NCI-H460 (cell line): ENCODE measurements at places on chromosomes 3 and 15. TPM values are rescaled to one million over a fixed set of nuclear protein-coding genes. Genes with fewer than 3 reads are reported as not detected.

The GABRA5 gene
- total RNA-seq = not detected in 2 replicates

The ZNF717 gene
- total RNA-seq = 7.3 and 10.8 TPM in 2 replicates

GRCh38 chr3:138946663-138947494 is at the start of the genes FOXL2 and FOXL2NB:
Gene FOXL2, minus strand, starts transcription at chr3:138947137. Its CDS starts 415 bp downstream, at chr3:138946722.
Gene FOXL2NB, plus strand, starts transcription at chr3:138947217. Its CDS starts 148 bp downstream, at chr3:138947365.
- no peak for DNase-seq

The ECE2 gene
- not detected in 2 replicates for total RNA-seq

GRCh38 chr3:115713284-115713683 is 90.0 kb downstream of the GAP43 start:
- no peak for DNase-seq

DNA sequence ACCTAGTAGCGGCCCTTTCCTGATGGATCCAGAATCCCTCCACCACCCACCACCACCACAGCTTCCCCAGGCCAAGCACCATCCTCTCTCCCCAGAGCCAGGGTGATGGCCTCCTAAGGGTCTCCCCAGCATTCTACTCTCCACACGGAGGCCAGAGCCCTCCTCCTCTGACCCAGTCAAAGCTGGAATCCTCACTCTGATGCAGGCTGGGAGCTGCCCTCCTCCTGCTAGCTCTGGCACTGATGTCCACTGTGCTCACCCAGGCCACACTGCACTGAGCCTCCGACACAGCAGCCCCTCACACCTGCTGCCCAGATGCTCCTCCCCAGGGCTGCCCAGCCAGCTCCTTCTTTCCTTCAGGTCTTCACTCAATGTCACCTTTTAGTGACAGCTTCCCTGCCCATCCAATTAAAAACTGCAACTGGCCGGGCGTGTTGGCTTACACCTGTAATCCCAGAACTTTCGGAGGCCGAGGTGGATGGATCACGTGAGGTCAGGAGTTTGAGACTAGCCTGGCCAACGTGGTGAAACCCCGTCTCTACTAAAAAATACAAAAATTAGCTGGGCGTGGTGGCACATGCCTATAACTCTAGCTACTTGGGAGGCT is 21.0 kb downstream of the XXYLT1 start:
- DNase-seq = no peak

The GOLGA8G gene
- not detected in 2 replicates for total RNA-seq

DNA sequence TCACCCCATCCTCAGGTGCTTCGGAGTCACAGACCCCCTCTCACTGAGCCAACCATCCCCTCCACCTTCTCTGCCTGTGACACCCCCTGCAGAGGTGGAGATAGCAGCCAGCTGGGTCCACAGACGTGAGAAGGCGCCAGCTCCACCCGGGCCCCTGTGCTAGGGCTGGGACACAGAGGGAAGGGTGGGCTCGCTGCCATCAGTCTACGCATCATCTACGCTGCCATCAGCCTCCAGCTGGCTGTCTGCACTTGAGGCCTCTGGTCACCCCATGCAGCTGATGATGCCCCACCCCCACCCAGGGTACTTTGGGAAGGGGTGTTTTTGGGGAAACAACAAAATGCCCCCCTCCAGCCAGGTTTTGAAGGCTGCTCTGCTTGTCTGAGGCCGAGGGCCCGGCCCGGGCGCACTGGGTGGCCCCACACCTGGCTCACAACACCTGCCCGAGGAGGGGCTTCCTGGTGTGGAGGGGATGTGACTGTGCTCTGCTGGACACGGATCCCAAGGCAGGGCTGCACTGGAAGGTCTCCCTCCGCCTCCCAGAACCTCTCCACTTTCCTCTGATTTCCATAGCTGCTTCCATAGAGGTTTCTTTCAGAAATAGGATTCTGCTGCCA is 163.4 kb upstream of the IQSEC1 start:
- DNase-seq = no peak

DNA sequence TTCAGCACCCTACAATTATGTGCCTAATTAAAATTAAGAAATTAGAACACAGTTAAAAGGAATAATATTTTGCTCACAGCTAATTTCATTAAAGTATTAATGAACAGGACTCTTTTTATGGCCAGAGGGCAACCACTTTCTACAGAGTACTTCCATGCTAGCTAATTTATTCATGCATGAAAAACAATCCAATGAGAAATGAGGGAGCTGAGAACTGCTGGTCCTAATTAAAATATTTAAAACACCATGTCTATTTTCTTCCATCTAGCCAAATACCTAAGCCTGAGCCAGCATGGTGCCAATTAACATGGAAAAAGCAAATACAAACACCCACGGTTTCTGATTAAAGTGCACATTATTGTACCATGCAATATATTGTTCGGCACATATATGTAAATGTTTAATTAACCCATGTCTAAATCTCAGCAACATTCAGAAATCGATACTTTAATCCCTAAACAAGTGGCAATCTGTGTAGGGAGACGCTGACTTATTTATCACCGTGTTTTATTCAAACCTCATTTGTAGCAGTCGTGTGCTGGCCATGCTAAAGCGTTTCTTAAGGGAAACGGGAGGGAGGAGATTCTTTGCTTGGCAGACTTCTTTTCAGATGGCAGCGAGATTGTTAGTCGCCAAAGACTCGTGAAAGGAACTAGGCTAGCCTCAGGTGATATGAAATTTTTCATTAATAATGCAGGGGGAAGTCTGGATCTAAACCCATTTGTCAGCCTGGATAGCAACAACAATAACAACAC is 193.5 kb downstream of the ANXA2 start:
- no peak for DNase-seq

GRCh38 chr3:138964264-138964663 is 17.2 kb downstream of the FOXL2NB start:
- DNase-seq = no peak

DNA sequence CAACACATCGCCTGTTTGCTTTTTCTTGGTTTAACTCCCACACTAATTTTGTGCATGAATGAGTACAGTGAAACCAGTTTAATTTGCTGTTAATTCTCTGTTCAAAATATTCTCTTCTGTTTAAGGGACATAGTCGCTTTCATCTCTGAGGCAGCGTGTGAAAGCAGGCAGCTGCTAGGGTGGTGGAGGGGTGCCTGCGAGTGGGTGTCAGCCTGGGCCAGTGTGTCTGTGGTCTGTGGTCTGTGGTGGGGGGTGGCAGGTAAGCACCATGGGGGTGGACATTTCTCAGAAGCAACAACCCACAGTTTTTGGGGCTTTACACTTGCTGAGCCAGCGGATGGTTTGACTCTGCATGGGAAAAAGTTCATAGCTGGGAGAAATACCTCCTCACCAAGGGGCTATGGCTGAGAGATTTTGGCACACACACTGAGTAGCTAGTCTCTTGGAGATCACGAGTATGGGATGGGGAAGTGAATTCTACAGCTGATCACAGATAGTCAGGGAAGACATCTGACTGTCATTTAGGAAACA is 109.2 kb downstream of the EPHB1 start:
- no peak for DNase-seq

DNA sequence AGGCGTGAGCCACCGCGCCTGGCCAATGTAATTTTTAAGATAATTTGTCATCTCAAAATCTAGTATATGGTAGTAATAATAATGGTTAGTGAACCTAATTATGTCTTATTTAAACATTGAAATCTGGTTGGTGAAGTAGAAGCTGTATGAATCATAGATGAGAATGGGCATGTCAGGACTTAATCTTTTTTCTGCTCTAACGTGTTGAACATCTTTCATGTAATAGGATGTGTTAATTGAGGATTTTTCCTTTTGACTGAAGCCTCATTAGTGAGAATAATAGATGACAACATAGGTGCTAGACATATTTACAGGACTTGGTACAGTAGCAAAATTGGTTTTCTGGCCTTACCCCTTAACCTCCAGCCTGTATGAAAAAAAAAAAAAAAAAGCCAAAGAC is 835.6 kb downstream of the IGSF11 start:
- DNase-seq = no peak

The SSUH2 gene
- total RNA-seq = 0.20 and 0.27 TPM in 2 replicates

- no peak for DNase-seq
Measured at GRCh38 chr15:65292938-65293518, 2.8 kb upstream of the RNU5A-1 start.

The CNTN4 gene
- total RNA-seq = 1.6 and 2.1 TPM in 2 replicates

DNA sequence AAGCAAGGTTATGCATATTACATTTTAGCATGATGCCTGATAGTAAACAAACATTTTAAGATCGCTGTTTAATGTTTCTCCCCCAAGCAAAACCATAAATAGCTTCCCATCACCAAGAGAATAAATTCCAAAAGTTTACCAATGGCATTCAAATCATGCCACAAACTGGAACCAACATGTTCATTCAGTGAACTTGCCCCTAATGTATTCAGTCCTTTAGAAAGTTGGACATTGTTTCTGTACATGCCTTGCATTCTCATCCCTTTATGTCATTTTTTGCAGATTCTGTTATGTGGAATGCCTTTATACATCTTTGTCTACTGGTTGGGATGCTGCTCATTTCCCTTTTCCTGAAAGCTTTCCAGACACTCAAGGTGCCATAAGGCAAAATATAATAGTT is 105.5 kb downstream of the PYDC2 start:
- no peak for DNase-seq

The ZNF619 gene
- 4.2 and 5.2 TPM in 2 replicates for total RNA-seq

DNA sequence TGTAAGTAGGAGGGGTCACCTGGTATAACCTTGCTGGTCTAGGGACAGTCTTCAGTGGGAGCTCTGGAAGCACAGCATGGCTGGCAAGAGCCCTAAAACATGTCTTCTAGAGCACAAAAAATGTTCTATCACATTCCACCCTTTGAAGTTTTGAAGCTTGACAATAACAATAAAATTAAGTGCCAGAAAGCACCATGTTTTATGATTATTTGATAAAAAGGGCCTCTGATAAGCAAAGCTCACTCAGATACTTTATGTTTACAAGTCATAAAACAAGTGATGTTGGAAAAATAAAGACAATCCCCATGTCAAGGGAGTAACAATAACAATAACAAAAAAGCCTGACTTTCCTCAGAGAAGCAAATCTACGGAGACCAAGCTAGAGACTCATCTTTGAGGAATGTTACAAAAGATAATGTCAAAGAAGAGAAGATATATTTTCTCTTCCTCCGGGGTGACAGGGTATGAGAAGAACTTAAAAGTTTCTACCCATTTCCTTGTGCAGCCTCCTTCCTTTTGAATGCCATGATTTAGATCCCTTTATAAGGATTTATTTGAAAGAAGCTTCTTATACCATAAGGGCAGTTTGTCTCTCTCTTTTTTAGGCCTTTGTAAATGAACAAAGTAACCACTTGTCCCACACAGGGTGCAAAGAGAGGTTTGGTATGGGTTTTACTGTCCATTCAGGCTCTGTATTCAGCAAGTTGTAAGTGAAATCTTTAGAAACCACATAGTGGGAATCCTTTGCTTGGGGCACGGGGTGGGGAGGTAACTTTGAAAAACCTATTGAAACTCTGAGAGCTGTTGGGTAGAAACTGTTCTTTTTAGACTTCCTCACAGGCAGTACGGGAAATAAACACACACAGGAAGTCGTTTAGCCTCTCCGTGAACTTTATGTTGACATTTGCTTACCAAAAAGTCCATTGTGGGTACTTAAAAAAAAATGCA is 109.6 kb upstream of the RBMS3 start:
- DNase-seq = no peak

The MYO5C gene
- 11.0 and 14.9 TPM in 2 replicates for total RNA-seq

DNA sequence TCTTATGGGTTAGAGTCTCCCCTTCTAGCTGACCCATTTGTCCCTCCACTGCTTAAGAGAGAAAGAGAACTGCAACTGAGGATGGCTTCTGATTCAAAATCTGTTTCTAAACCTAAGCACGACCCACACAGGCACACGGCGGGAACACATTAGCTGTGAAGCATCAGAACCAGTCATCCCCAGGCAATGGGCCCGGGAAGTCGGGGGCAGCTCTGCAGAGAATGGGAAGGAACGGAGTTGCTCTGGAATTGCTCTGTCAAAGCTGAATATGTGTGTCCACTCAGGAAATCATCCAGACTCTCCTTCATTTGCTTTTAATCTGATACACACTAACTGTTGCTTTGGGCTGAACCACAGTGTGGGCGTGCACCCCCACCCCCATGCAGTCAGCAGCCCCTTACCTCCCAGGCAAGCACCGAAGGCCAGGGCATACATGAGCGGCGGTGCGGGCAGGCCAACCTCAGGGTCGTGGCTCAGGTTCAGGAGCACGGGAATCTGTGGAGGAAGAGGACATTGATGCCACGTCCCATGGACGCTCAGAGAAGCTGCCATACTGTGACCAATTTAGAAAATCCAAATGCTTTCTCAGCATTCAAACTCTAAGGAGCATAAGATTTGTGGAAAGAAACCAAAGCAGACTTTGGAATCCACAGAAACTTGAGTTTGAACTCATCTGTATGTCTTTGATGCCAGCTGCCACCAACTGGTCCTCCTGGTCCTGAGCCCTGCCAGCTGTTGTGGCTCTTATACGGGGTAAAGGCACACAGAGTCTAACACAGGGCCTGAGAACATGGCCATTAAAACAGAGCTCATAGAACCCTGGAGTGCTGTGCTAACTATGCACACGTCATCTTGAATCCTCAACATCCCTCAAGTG is 247.9 kb downstream of the OCA2 start:
- no peak for DNase-seq

The HYAL1 gene
- total RNA-seq = 5.9 and 6.2 TPM in 2 replicates

GRCh38 chr15:65940618-65940909 is 71.3 kb downstream of the RAB11A start:
- no peak for DNase-seq

The PCCB gene
- 91.1 and 106 TPM in 2 replicates for total RNA-seq

DNA sequence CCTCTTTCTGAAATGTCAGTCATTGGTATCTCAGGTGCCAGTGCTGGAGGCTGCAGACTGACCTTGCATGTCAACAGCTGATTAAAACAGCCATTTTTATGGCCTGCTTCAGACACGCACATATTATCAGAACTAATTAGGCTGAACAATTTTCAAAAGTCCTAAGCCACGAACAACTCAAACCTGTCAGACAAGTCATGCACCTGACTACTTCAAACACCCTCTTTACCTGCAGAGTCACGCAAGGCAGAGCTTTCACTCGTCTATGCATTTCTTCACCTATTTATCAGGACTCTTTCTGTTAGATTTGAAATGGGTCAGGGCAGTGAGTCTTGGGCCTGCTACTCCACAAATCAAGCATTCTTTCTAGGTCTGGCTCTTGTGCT is 26.7 kb downstream of the CLK3 start:
- no peak for DNase-seq

DNA sequence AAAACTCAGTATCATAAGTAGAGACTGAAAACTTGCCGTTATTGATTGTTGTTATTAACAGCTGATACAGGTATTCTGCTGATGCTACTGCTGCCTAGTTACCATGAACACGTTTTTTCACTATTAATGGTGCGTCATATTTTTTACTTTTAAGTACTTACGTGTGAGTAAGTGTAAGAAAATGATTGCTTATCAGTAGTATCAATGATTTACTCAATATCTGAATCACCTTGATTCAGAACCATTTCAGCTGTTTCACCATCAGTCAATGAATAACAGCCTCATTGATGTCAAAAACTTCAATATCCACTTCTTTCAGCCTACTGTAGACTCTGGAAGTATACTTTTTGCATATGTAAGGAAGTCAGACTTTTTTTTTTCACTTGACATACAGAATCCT is 4.7 kb downstream of the CCR8 start:
- DNase-seq = no peak

DNA sequence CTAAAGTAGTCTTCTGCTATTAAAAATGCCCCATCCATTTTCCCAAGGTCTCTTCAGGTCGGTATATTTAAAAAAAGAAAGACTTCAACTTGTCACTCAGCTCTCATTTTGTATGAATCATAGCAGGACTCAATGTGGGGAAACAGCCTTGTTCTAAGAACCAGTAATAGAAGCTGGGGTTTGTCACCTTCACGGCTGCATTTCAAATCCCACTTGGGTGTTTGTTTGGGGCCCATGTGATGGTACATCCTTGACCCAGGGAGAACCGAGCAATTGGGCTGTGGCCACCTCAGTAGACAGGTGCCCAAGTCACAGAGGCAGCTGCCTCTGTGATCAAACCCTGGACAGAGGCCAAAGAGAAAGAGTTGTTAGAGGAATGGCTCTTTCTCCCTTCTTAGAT is 70.3 kb upstream of the ARL8B start:
- no peak for DNase-seq
